ENCODE measurements at places on chromosomes 13 and 19.

GRCh38 chr19:15015946-15016542 is 33.2 kb upstream of the CASP14 start:
- peak; percentile 1 for DNase-seq

GRCh38 chr13:99657848-99658260 is 156.6 kb downstream of the TM9SF2 start:
- DNase-seq: peak; percentile 46

- peak; percentile 86 for DNase-seq
Measured at GRCh38 chr13:43838909-43839308, 40.6 kb downstream of the CCDC122 start.

GRCh38 chr13:38826182-38826813 is 139.4 kb downstream of the FREM2 start:
- DNase-seq: no peak

GRCh38 chr19:39223703-39224279 is 19.7 kb upstream of the SYCN start:
- peak; percentile 21 for DNase-seq

- DNase-seq: no peak
Measured at GRCh38 chr13:94296471-94296870, 183.0 kb downstream of the DCT start.

GRCh38 chr19:56066152-56067023 is 54.7 kb downstream of the ZNF787 start:
- peak; percentile 16 for DNase-seq

GRCh38 chr19:44202470-44202869 is 9.9 kb upstream of the ZNF227 start:
- peak; percentile 68 for DNase-seq

- DNase-seq: no peak
Measured at GRCh38 chr19:16541526-16542044, 652 bp downstream of the CHERP start.

GRCh38 chr13:99863789-99864626 is 107.6 kb downstream of the ZIC5 start:
- DNase-seq: no peak

DNA sequence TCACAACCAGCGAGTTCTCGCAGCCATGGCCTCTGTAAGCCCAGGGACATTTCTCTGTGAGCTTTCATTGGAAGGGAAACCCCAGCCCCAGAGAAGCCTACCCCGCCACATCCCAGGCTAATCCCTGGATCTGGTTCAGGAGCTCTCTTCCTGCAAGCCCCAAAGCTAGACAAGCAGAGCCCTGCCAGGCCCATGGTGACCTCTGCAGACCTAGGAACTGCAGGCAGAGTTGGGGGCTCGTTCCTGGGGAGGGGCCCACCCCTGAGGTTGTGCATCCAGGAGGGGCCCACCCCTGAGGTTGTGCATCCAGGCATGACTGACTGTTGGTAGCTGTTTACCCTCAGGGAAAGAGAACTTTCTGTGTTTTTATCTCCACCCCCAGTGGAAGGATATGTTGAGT is 21.7 kb downstream of the KCTD15 start:
- no peak for DNase-seq

DNA sequence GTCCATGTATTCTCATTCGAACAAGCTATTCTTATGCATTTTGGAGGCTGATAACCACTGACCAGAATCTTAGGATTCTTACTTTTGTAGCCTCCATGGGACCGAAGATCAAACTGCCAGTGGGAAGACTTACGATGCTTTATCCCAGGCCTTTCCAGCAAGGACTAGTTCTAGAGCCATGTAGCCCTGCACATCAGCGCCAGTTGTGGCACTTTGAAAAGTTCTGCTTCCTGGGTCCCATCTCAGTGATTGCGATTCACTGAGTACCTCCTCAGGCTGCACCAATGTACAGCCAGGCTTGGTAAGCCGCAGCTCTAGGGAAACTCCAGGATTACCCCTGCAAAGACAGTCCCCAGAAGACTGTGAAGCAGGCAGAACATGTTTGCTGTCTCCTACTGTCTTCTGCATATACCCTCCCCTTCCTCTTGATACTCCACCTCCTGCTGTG is 18.9 kb upstream of the ENOX1 start:
- DNase-seq: no peak

DNA sequence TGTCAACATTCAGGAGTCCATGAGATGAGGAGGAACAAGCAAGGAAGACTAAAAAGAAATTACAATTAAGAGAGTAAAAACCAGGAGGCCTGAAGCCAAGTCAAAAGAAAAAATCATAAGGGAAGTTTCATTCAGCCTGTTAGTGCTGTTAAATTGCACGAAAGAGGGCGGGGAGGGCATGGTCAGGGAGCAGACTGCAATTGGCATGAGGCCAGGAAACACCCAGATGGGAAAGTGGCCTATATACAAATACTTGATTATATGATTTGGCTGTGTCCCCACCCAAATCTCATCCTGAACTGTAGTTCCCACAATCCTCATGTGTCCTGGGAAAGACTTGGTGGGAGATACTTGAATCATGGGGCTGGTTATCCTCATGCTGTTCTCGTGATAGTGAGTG is 43.9 kb downstream of the TNFSF13B start:
- no peak for DNase-seq

GRCh38 chr13:79034341-79034740 is 371.7 kb downstream of the RBM26 start:
- DNase-seq: no peak

DNA sequence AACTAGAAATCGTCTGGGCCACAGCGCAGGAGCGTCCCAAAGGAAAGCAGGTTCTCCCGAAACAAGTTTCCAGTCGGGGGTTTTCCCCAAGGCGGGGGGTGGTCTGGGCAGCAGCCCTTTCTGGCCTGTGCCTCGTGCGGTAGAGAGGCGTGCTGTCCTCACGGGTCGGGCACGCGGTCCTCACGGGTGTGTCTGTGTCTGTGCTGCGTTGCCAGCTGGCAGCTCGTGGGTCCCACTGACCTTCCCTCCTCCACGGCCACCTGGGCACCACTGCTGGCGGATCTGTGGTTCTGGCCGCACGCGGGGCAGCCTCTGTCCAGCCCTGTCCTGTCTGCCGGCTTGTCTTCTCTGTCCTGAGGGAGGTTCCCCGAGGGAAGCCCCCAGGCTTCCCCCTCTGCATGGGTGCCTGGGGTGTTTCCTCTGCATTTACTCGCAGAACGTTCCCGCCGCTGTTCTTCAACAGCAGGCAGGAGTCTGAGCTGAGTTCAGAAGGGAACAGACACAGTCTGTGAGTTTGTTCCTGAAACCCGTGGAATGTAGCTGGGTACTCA is 98.2 kb upstream of the MCF2L start:
- DNase-seq: no peak

GRCh38 chr13:45704854-45705695 is 3.0 kb downstream of the CBY2 start:
- DNase-seq: no peak

- DNase-seq: peak; percentile 31
Measured at GRCh38 chr19:4593409-4593851, 33.9 kb upstream of the SEMA6B start.

- DNase-seq: no peak
Measured at GRCh38 chr19:50636317-50637085, 3.2 kb downstream of the SYT3 start.

All from fibroblast of lung (primary cell).